ENCODE measurements at places on chromosomes 3 and 15.

- no peak for DNase-seq
These were observed 1.3 kb downstream of the TTBK2 start for GRCh38 chr15:42919308-42919707.

DNA sequence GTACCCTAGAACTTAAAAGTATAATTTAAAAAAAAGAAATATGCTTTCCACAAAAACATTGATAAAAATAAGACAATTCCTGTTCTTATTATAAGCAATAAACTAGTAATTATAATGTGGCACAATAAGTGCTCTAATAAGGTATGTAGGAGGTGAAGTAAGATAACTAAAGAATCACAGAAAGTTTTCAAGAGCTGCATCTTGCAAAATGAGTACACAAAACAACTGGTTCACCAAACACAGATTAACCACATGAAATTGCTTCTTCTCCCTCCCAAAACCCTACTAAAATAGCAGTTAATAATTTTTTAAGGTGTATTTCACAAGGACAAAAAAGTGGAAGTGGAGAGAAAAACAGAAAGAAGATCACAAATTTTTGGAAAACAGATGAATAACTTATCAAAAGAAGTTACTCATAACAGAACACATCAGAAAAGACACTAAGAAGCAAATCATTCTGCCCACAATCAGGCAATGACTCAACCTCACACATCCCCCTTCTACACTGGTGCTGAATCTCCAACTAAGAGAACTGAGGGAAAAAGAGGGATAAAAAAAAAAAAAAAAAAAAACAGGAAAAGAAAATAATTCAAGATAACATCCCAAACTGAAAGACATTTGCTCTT is 64.2 kb downstream of the TBC1D5 start:
- no peak for DNase-seq

- DNase-seq = no peak
These were observed 86.7 kb upstream of the ZBED2 start for GRCh38 chr3:111681661-111682426.

DNA sequence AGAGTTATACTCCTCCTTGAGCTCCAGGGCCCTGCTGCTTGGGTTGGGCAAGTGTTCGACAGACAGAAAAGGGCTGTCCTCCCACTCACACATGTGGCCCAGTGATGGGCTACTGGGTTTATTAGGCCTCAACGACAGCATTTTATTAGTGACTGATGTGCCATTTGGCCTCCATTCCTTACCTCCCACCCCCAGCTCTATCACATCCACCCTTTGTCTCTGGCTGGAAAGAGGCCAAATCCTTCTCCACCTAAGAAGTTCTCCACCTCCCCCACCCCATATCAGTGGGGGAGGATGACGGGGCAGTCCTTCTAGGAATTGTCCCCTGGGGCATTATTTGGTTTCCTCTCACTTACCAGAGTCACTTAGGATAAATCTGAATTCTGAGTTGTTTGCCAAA is 57.1 kb upstream of the WNT5A start:
- DNase-seq = no peak

GRCh38 chr3:178787960-178788359 is 251.7 kb downstream of the KCNMB2 start:
- DNase-seq = no peak

Data from midbrain (tissue), 1 donor.